Neural crest cell (in vitro differentiated cells): ENCODE measurements at places on chromosomes 7 and 10.

- H3K27ac ChIP-seq, result no peak overlapping the region
- H3K4me1 ChIP-seq, result peaks cover 2% of the 10 kb centered on the region
- DNase-seq, result no peak
- no peaks in the 10 kb centered on the region for H3K27me3 ChIP-seq
- H3K36me3 ChIP-seq, result peaks cover 8% of the 10 kb centered on the region
- H3K4me3 ChIP-seq, result no peak overlapping the region
Observed at GRCh38 chr7:149245744-149246143, 6.3 kb downstream of the ZNF212 start.

DNA sequence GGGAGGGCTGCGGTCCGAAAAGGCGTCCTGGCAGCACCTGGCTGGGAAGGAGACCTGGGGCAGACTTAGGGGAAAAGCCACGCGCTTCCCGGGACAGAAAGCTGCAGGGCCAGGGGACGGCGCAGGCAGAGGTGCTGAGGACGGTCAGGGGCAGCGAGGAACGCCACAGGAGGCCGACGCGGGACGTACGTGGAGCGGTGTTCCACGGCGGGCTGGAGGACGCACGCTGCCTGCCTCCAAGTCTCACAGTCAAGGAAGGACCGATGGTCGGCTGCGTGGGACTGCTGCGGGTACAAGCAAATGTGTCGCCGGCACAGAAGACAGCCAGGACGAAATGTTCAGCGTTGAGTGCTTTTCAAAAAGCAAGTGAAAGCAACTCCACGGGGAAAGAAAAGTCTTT is 245.2 kb downstream of the ELFN1 start:
- H3K27me3 ChIP-seq, result no peaks in the 10 kb centered on the region
- H3K27ac ChIP-seq, result peak overlapping the region; percentile 19
- H3K4me1 ChIP-seq, result peaks cover 4% of the 10 kb centered on the region
- DNase-seq, result no peak

DNA sequence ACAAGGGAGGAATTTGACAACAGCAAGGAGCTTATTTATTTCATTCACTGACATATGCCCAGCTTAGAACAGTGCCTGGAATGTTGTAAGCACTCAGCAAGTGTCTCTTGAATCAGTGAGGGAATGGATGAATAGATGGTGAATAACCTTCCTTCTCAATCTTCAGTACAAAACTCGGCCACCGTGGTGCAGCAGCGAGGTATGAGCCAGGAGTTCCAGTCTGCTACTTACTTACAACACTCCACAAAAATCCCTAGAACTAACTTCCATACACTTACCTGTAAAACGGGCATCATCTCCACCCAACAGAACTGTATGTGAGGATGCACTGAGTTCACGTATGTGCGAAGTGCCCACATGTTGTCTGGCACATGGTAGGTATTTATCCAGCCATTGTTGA is 237.4 kb downstream of the WDR11 start:
- DNase-seq, result no peak
- H3K27ac ChIP-seq, result no peak overlapping the region
- no peak overlapping the region for H3K4me3 ChIP-seq
- H3K27me3 ChIP-seq, result no peaks in the 10 kb centered on the region
- peaks cover 19% of the 10 kb centered on the region for H3K4me1 ChIP-seq

DNA sequence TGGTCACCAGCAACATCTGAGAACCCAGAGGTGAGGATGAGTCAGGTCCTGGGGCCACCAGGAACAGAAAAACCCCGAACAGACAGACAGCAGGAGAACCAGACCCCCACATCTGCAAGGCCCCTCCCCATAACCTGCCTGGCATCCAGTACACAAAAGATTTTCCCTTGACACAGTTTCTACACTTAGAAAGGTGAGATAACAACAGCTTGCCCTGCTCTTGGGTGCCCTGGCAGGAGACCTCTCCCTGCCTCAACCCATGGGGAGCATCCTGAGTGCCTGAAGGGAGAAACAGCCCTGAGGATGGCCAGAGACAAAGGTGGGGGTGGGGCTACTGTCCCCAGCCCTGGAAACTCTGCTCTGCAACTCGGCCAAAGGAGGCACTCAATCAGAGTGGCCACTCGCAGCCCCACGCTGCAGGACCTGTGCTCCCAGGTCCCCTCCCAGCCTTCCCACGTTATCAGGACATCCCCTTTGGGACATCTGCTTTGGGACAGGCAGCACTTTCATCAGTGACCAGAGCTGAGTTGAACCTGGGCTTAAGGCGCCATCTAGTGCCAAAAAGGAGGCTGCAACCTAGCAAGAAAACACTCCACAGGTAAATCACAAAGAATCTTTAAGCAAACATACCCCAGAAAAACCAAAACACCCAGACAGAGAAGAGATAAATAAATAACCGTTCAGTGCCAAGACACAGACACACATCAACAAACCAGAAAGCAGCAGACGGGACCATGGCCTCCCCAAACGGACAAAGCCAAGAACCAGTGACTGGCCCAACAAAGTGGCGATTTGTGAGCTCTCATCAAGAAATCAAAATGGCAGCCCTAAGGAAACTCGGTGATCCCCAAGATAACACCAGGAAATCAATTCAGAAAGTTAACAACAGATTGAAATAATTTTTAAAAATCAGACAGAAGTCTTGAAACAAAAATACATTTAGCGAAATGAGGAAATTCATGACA is 233.7 kb downstream of the PTPRN2 start:
- H3K4me3 ChIP-seq, result no peak overlapping the region
- peak; percentile 49 for DNase-seq
- H3K4me1 ChIP-seq, result no peaks in the 10 kb centered on the region
- peaks cover 60% of the 10 kb centered on the region for H3K27me3 ChIP-seq
- H3K27ac ChIP-seq, result peak overlapping the region; percentile 43

DNA sequence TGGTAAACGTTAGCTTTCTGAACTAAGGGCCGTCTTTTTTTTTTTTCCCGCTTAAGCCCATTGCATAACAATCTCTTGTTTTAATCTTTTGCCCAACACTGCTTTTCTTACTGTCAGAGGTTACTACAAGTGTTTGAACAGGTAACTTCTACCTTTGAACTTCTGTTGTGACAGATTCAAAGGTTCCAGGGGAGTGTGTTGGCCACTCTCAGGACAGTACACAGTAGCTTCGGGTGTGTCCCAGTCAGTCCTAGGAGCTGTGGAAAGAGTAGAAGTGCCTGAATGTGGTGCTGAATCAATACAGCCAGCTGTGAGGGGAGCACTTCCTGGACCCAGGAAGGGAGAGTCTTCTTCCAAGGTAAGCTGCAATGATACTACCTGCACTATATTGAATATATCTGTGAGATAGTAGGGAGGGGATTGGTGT is at the start of gene ACSL5:
ACSL5 (plus strand) TSS at position 205 of the 427 bp plus-strand sequence. CDS start 20,831 bp downstream, outside the sequence.
- H3K27me3 ChIP-seq, result no peaks in the 10 kb centered on the region
- H3K4me1 ChIP-seq, result peaks cover 11% of the 10 kb centered on the region
- H3K36me3 ChIP-seq, result no peaks in the 10 kb centered on the region
- no peak for DNase-seq
- H3K4me3 ChIP-seq, result no peak within 1 kb of the TSS

GRCh38 chr10:24255881-24256311 is 47.0 kb downstream of the KIAA1217 start:
- H3K27me3 ChIP-seq, result no peaks in the 10 kb centered on the region
- peak overlapping the region; percentile 39 for H3K27ac ChIP-seq
- H3K4me1 ChIP-seq, result peaks cover 30% of the 10 kb centered on the region
- DNase-seq, result no peak
- H3K36me3 ChIP-seq, result no peaks in the 10 kb centered on the region

DNA sequence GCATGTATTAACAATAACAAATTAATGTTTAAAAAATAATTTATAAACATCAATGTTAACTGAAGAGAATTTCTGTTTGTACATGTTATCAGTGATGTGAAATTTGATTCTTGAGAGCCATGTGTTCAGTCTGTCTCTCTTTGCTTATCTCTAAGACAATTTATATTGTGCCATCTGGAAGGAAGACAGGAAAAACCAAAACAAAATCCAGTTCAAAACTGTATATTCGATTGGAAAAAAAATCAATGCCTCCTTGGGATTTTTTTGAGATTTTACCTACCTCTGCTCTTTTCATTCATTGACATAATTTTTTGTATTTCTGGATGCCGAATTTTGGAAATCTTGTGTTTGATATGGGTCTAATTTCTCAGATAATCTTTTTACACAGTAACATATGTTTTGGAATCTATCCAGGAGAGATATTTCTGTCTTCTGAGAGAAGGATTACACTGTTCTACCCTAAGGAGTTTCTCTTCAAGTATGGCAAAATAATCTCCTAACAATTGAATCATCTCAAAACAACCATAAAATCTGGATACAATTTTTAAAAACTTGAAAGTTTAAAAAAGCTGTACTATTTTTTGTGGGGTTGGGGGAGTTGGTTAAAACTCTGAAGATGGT is 311.9 kb upstream of the GNAI1 start:
- no peaks in the 10 kb centered on the region for H3K27me3 ChIP-seq
- no peaks in the 10 kb centered on the region for H3K36me3 ChIP-seq
- no peak for DNase-seq
- H3K4me1 ChIP-seq, result peaks cover 8% of the 10 kb centered on the region
- no peak overlapping the region for H3K27ac ChIP-seq

DNA sequence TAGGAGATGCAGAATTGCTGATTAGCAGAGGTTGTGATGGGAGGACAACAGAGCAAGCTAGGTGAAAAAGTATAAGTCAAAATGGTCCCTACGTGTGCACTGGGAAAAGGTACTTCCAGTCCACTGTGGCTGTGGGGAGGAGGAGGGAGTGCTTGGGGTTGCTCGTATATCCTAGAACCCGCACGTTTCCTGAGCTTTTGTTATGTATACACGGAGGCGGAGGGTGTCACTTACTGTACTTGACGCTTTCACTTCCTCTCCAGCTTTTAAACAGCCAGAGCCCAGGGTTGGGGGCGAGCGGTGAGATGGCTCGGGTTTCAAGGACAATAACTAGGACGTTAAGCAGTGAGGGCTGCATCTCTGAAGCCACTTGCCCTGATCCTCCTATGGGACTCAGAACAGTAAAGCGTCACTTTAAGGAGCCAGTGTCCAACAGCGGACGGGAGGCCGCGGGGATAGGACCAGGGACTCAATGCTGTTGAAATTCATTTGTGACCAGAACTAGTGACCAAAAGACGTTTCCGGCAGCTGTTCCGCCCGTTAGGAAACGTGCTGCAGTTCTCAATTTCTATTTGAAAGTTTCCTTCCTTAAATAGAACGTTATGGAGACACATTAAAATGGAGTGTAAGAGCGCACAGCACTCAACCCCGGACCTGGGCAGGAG is 985 bp upstream of the ETV1 start:
- H3K4me1 ChIP-seq, result peaks cover 22% of the 10 kb centered on the region
- peak; percentile 44 for DNase-seq
- H3K27me3 ChIP-seq, result no peaks in the 10 kb centered on the region

GRCh38 chr10:30637881-30638467 is 8.4 kb upstream of the LYZL2 start:
- peaks cover 2% of the 10 kb centered on the region for H3K27me3 ChIP-seq
- no peak overlapping the region for H3K4me3 ChIP-seq
- H3K36me3 ChIP-seq, result no peaks in the 10 kb centered on the region
- no peak for DNase-seq

GRCh38 chr7:18459484-18460245 is 35.9 kb upstream of the HDAC9 start:
- H3K4me3 ChIP-seq, result no peak overlapping the region
- H3K27me3 ChIP-seq, result no peaks in the 10 kb centered on the region
- DNase-seq, result no peak
- no peak overlapping the region for H3K27ac ChIP-seq

DNA sequence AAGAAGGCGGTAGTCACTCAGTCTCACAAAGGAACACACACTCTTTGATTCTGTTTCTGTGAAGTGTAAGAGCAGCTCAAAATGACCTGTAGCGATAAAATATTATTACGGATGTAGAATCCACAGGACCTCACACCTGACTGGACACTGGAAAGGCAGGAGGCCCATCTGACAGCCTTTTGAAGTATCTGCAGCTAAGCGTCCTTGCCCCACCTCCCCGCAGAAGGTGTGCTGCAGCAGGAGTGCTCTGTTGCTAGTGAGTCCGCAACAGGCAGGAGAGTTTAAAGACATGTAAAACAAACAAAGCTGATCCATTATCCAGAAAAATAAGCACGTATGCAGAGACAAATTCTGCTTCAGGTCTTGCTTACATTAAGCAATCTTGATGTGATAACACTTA is 355.5 kb downstream of the GPR158 start:
- H3K4me3 ChIP-seq, result no peak overlapping the region
- no peaks in the 10 kb centered on the region for H3K27me3 ChIP-seq
- no peak overlapping the region for H3K27ac ChIP-seq

- peaks cover 9% of the 10 kb centered on the region for H3K4me1 ChIP-seq
- no peaks in the 10 kb centered on the region for H3K27me3 ChIP-seq
- no peak for DNase-seq
- no peak overlapping the region for H3K4me3 ChIP-seq
- no peaks in the 10 kb centered on the region for H3K36me3 ChIP-seq
Observed at GRCh38 chr10:48533951-48534720, 70.7 kb downstream of the ARHGAP22 start.

DNA sequence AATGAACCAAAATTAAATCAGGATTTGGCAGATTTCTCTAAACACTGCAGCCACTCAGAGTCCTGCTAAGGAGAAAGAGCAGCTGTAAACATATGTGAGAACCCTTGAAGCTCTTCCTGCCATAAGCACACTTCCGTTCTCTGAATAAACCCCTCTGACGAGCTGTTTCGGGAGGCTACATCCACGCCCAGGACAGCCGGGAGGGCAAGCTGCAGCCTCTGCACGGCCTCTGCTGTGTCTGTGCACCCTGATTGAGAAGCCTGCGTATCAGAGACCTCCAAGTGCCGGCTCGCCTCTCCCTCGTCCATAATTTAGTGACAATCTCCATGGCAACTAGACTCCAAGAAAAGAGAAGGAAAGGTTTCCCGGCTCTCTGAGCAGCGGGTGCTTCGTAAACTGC is 114.4 kb downstream of the PTPRN2 start:
- peak overlapping the region; percentile 11 for H3K4me3 ChIP-seq
- H3K27ac ChIP-seq, result peak overlapping the region; percentile 59
- peak; percentile 22 for DNase-seq
- peaks cover 2% of the 10 kb centered on the region for H3K27me3 ChIP-seq
- no peaks in the 10 kb centered on the region for H3K36me3 ChIP-seq

GRCh38 chr7:67512481-67512880 is 515.8 kb downstream of the TYW1 start:
- DNase-seq, result no peak
- H3K36me3 ChIP-seq, result no peaks in the 10 kb centered on the region
- peaks cover 4% of the 10 kb centered on the region for H3K4me1 ChIP-seq
- peaks cover 3% of the 10 kb centered on the region for H3K27me3 ChIP-seq

GRCh38 chr7:116906391-116906790 is 44.0 kb downstream of the CAPZA2 start:
- no peak overlapping the region for H3K27ac ChIP-seq
- H3K36me3 ChIP-seq, result peaks cover 29% of the 10 kb centered on the region
- H3K27me3 ChIP-seq, result no peaks in the 10 kb centered on the region

- H3K4me3 ChIP-seq, result no peak overlapping the region
- peaks cover 10% of the 10 kb centered on the region for H3K4me1 ChIP-seq
- no peak overlapping the region for H3K27ac ChIP-seq
- no peaks in the 10 kb centered on the region for H3K36me3 ChIP-seq
- peaks cover 68% of the 10 kb centered on the region for H3K27me3 ChIP-seq
Observed at GRCh38 chr10:23157239-23157681, 34.9 kb upstream of the PTF1A start.

- H3K27me3 ChIP-seq, result no peaks in the 10 kb centered on the region
- H3K4me3 ChIP-seq, result no peak overlapping the region
- peaks cover 11% of the 10 kb centered on the region for H3K4me1 ChIP-seq
- no peak overlapping the region for H3K27ac ChIP-seq
- no peak for DNase-seq
Observed at GRCh38 chr7:39432368-39432767, 133.8 kb upstream of the YAE1 start.

GRCh38 chr7:80089366-80089765 is 45.3 kb upstream of the GNAI1 start:
- no peaks in the 10 kb centered on the region for H3K36me3 ChIP-seq
- no peak overlapping the region for H3K4me3 ChIP-seq
- H3K27me3 ChIP-seq, result no peaks in the 10 kb centered on the region
- H3K27ac ChIP-seq, result no peak overlapping the region
- no peak for DNase-seq
- H3K4me1 ChIP-seq, result peaks cover 5% of the 10 kb centered on the region
